ENCODE measurements at places on chromosomes 16 and 17. TPM values are rescaled to one million over a fixed set of nuclear protein-coding genes. Genes with fewer than 3 reads are reported as not detected.

DNA sequence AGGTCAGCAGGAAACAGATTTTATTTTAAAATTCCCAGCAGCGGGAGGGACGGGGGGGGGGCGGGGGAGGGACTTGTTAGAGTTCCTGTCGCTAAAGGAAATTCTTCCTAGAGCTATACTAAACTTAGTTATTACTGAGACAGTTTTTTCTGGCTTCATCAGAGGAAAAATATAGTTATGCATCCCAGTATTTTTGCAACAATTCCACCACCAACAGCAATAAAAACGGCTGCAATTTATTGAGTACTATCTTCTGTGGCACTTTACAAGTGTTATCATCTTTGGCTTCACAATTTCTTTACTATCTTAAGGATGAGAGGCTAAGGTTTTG lies 6.9 kb upstream of the DHRS7B start:
- no peak for DNase-seq

DNA sequence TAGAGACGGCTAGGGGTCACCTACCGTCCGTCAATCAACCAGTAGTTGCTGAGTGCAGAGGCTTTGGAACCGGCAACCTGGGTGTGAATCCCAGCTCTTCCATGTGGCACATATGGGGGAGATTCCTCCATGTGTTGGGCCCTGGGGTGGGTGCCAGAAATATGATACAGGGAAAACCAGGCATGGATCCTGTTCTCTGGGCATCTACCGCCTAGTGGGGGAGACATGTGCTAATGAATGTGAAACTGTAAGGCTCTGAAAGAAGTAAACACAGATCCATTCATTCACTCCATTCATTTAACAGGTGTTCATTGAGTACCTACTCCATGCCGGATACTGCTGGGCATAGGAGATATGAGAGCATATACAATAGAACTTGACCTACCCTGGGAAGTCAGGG lies 39.5 kb upstream of the SDK2 start:
- no peak for DNase-seq

GRCh38 chr16:24950275-24950674 lies 64.9 kb downstream of the ARHGAP17 start:
- no peak for DNase-seq

- peak; percentile 19 for DNase-seq
Measured at GRCh38 chr16:25256695-25257469, 763 bp downstream of the ZKSCAN2 start.

DNA sequence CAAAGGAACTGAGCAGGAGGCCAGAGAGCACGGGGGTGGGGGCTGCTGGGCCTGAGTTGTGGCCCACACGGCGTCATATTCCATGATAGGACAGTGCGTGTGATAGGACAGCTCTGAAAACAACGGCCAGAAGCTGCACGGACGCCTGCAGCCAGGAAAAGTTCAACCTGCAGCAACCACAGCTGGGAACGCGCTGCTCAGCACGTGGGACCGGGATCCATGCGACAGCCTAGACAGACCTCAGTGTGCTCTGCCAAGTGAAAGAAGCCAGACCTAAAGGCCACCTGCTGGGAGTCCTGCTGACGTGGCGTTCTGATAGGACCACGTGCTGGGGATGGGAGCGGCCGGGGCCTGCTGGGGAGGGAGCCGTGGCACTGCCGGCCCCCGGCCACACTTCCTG lies 21.6 kb downstream of the CTU2 start:
- no peak for DNase-seq

DNA sequence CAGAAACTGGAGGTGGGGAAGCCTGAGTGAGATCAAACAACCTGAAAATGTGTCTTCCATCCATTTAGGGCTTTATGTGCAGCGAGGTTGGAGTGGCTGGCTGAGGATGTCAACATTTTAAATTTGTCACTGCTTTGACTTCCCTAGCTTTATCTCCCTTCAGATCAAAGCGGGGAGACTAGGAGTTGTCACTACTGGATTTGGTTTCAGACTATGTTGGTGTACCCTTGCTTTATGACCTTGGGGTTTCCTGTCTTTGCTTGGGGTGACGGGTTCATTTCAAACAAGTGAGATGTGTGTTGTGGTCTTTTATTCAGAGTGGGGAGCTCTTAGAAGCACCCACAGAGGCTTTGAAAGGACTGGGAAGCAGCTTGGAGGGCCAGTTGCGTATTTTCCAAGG lies 25.6 kb downstream of the MSI2 start:
- no peak for DNase-seq

DNA sequence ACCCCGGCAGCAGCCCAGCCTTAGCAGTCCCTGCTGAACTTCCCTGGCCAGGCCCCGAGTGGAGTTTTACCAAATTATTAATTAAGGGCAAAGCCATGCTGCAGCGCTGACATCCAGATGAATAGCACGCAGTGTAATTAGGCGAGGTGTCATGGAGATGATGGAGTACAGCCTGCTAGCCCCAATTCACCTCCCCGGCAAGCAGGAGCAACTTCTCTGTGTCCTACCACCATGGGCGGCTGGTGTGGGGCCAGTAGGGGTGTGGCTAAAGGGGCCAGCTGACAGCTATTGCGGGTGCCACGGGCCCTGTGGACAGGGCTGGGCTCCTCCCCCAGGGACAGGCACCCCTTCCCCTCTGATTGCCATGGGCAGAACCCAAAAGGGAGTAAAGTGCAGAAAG lies 24.5 kb downstream of the ENDOV start:
- DNase-seq = no peak

DNA sequence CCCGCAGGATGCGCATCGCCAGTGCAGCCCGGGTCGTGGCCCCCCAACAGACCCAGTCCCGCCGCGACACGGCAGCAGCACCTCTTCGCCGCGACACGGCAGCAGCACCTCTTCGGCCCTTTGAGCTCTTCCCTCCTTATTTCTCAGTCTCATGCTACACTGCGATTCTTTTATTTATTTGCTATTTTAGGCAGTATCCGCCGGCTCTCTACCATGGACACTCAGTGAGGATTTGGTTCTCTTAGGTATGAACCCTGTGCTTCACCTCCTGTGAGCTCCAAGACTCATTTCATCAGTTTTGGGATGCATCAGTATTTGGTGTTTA lies 8.3 kb upstream of the MAP2K3 start:
- DNase-seq = no peak

DNA sequence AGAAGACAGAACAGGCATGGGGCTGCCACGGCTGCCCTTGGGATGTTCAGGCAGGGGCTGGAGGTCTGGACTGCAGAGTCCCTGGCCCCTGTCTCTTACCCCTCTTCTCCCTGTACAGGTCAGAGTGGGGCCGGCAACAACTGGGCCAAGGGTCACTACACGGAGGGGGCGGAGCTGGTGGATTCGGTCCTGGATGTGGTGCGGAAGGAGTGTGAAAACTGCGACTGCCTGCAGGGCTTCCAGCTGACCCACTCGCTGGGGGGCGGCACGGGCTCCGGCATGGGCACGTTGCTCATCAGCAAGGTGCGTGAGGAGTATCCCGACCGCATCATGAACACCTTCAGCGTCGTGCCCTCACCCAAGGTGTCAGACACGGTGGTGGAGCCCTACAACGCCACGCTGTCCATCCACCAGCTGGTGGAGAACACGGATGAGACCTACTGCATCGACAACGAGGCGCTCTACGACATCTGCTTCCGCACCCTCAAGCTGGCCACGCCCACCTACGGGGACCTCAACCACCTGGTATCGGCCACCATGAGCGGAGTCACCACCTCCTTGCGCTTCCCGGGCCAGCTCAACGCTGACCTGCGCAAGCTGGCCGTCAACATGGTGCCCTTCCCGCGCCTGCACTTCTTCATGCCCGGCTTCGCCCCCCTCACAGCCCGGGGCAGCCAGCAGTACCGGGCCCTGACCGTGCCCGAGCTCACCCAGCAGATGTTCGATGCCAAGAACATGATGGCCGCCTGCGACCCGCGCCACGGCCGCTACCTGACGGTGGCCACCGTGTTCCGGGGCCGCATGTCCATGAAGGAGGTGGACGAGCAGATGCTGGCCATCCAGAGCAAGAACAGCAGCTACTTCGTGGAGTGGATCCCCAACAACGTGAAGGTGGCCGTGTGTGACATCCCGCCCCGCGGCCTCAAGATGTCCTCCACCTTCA lies 11.7 kb downstream of the TUBB3 start:
- DNase-seq = no peak

GRCh38 chr16:4701791-4702465 lies 8.6 kb downstream of the NUDT16L1 start:
- no peak for DNase-seq

DNA sequence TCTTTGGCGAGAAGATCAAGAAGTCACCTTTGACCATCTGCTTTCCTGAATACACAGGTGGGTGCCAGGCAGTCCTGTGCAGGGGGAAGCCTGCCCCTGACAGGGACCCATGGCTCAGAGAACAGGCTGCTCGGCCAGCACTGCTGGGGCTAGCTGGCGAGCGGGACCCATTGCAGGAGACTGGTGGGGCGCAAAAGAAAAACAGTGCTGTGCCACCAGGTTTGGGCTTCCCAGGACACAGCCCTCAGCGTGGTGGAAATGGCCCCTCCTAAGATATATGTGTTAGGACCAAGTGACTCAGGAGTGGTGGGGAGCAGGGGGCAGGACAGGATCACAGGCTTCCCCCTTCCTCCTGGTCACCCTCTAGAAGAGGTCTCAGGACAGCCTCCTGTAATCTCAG lies 73.9 kb downstream of the AMFR start:
- DNase-seq = no peak

GRCh38 chr17:36136439-36136838 lies 32.8 kb downstream of the CCL4 start:
- no peak for DNase-seq

- no peak for DNase-seq
Measured at GRCh38 chr17:57111386-57111785, 26.3 kb downstream of the AKAP1 start.

GRCh38 chr17:57484081-57484666 lies 227.9 kb downstream of the MSI2 start:
- no peak for DNase-seq

GRCh38 chr17:82528484-82529265 lies 9.1 kb downstream of the FOXK2 start:
- no peak for DNase-seq

- DNase-seq = peak; percentile 95
Measured at GRCh38 chr17:43846221-43846712, 709 bp upstream of the CD300LG start.

SDK2 gene
- 31.2 TPM for total RNA-seq

C1QTNF8 gene
- total RNA-seq = 0.30 TPM

LAT gene
- total RNA-seq = 6.2 TPM

USP7 gene
- total RNA-seq = 151 TPM

PCGF2 gene
- 116 TPM for total RNA-seq

TLCD2 gene
- total RNA-seq = 1.1 TPM

TMEM204 gene
- total RNA-seq = 0.98 TPM

CA4 gene
- 0.26 TPM for total RNA-seq

Measured in neural crest cell (in vitro differentiated cells).